ENCODE measurements at places on chromosomes 6 and 20.
A peak's percentile ranks its signal among the peaks of the same experiment; 100 is the strongest.

DNA sequence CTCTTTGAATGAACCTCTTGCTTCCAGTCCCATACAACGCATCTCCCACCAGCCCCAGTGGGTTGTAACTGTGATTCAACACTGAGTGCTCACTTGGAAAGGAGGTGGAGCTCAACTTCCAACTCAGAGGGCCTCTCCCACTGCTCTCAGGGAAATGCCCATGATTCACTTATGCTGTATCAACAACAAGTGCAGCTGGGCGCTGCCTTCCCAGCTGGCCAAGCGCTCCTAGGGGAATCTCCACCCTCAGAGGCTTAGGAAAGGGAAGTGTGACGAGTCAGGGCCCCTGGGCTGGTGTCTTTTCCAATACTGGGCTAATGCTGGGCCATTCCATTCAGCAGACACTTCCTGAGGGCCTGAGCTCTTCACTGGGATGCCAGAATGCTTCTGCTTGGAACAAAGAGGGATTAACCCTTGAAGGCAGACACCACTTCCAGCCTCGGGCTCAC lies 8.1 kb upstream of the OCSTAMP start:
- DNase-seq, result peak; percentile 2

DNA sequence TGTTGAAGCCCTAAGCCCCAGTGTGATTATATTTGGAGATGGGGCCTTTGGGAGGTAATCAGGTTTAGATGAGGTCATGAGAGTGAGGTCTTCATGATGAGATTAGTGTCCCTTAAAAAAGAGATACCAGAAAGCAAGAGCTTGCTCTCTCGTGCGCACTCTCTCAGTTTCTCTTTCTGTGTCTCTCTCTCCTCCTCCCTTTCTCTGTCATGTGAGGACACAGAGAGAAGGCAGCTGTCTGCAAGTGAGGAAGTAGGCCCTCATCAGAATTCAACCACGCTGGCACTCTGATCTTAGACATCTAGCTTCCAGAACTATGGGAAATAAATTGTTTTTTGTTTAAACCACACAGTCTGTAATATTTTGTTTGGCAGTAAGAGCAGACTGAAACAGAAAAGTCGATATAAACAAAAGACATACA lies 180.5 kb downstream of the IBTK start:
- no peak for DNase-seq

DNA sequence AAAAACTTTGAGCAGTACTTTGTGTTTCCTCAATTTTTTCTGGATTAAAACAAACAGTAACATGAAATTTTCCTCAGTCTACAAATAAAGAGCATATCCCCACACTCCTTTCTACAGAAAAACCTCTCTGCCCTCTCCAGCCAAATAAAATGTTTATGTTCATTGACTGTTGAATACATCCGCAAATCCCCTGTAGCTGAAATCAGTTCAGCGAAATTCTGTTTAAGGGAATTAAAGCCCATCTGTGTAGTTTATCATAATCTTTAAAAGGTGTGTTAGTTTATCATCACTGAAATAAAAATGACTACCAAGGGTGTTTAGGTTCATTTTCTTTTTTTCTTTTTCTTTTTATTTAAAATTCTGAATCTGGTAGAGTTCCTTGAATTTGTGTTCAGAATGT lies 157.8 kb upstream of the RUNX2 start:
- DNase-seq, result no peak

DNA sequence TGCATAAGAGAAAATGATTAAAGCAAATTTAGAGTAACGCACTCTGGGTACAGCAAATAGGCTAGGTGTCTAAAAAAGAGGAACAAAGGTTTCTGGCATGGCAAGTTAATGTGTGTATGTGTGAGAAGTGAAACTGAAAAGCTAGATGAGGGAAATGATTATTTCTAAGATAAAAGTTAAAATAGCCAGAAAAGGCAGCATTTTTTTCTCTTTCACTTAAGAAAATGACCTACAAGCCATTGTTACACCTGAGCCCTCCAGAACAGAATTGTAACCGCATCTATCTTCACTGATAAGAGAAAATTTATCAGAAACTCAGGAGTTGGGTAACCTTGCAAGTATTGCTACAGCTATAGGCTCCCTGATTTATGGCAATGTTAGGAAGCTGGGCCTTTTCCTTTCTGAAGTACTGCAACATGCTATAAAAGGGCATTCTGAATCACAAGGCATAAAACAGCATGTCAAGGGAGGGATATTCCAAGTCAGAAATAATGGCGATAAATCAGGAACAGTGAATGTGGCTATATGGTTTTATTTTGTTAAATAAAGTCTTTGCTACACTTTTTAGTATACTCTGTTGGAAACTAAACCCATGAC lies 395.3 kb downstream of the TBC1D32 start:
- DNase-seq, result no peak

DNA sequence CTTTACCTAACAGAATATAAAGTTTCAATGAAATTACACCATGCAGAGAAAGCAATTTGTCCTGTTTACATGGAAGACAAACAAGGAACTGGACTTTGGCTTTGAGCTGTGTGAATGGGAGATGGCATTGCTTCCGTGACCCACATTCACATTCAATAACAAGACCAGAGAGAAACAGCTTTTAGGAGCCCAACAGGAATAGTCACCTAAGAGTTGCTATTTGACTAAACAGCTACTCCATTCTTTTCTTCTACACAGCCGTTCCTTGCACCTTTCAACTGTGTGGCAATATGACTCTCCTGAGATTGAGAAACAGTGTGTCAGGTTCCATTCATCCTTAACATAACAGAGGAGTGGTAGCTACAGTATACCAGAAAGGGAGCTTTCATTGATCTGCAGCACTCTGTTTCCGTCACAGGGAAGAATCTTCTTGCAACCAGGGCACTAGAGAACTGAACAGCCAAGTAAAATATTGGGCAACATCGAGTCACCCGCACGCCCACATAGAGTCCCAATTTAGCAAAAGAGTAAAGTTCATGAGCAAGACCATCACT lies 355.1 kb downstream of the HAO1 start:
- no peak for DNase-seq

DNA sequence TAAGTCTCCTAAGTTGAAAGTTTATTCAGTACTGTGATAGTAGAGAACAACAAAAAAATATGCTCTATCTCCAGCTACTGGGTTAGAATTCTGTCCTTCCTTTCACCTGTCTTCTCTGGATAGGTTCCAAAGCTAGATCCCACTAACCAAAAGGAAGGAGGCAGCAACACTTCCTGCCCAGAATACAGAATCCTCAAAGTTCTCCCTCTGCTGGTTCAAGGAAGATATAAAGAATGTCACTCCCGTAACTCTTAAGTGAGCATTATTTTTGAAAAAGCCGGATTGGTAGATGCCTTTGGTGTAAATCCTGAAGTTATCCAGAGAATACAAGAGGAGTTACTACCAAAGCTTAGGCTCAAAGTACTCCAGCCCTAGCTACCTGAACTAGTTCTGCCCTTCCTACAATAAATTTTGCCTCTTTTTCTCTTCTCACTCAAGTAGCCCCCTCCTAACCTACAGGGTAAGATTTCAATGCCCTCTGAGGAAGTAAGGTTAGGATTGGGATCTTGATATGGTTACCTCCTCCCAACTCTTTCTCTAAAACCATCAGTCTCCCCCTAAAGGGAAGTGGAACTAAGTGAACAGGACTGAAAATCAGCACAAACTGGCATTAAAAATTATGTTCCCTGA lies 26.0 kb upstream of the CRIP3 start:
- DNase-seq, result no peak

DNA sequence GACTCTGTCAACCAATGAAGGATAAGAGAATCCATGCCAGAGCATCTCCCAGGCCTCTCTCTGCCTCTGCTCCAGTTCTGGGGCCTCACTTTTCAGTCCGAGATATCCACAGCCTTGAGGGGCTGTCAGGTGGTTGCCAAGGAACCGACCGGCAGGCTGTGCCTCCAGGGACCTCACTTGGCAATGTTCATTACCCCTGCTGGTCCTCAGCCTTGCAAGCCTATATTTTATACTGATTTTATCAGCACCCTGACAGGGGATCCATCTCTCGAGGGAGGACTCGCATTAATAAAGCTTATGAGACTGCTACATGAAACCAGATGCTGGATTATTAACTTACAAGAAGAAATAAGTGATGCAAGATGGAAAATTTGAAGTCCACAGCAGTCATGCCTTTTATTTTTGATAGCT lies 39.9 kb downstream of the TMC2 start:
- DNase-seq, result no peak

- no peak for DNase-seq
These were observed 21.6 kb downstream of the NRSN1 start for GRCh38 chr6:24147511-24148153.

- DNase-seq, result no peak
These were observed 16.6 kb upstream of the TXLNB start for GRCh38 chr6:139308286-139308916.

GRCh38 chr20:17752459-17752858 lies 52.7 kb downstream of the BANF2 start:
- DNase-seq, result no peak

- DNase-seq, result no peak
These were observed 16.0 kb downstream of the UQCC1 start for GRCh38 chr20:35395728-35396127.

GRCh38 chr20:45370571-45371160 lies 7.5 kb downstream of the TP53TG5 start:
- no peak for DNase-seq

DNA sequence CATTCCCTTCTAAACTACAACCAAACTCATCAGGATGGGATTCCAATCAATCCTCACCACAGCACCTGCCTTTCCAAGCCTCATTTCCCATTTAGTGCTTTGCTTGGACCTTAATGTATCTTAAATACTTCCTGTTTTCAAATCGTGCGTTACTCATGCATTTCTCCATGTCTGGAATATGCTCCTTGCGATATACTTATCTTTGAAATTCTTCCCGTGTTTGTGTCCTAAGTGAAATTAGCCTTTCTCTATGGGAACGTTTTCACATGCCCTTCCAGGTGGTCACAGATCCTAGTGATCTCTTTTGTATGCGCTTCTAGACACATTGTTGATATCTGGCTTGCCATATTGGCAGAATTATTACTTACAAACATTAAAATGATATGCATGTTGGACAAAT lies 620.6 kb upstream of the AGPAT4 start:
- DNase-seq, result no peak

GRCh38 chr6:28772480-28773381 lies 151.1 kb downstream of the TRIM27 start:
- no peak for DNase-seq

- no peak for DNase-seq
These were observed 109.7 kb downstream of the FAM120B start for GRCh38 chr6:170416303-170416702.

DNA sequence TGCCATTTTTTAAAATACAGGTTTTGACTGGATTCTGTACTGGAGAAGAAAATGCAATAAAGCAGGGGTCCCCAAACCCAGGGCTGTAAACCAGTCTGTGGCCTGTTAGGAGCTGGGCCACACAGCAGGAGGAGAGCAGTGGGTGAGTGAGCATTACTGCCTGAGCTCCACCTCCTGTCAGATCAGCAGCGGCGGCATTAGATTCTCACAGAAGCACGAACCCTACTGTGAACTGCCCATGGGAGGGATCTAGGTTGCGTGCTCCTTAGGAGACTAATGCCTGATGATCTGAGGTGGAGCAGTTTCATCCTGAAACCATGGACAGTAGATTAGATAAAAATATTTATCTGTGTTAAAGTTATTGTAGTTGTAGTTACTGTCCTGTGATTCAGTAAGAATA lies 21.1 kb upstream of the FBXO9 start:
- DNase-seq, result no peak

DNA sequence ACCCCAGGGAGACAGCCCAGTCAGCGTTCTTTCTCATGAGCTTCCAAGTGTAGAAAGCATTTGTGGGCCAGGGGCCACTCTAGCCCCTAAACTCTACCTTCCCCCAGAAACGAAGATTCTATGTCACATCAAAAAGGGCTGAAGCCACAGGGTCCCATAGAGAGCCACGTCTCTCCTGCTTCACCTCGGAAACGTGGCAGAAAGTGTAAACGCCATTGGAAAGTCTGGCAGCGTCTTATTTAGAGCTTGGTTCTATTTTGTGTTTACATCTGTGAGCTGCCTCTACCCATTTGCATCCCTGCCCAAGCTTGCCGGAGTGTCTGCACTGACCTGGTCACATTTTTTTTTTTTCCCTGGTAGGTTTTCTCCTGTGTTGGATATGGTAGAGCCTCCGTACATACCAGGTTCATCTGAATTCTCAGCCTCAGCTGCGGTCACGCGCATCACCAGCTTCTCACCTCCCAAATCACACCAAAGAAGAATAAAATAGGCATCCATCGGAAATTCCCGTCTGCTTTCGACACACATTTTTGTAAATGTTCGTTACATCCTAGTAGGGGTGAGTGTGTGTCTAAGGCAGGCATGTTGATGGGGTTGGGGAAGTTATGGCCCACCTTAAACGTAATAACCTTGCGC lies 62.6 kb downstream of the NPEPL1 start:
- DNase-seq, result no peak

DNA sequence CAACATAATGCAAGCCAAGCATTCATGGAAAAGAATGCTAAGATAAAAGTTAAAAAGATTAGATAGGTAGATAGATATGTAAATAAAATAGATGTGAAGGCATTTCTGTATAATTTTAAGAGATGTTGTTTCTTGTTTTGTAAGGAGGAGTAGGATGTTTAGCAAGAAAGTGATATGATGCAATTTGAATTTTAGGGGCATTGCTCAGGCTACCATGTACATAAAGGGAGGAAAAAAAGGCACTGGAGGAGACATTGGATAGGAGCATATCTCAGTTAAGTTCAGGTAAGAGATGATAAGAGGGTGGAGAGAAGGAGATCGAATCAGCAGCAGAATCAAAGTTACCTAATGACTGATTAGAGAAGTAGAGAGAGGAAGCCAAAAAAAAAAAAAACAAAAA lies 194.7 kb downstream of the TENT5A start:
- no peak for DNase-seq

GRCh38 chr6:90044182-90044832 lies 150.0 kb downstream of the GJA10 start:
- DNase-seq, result no peak

- no peak for DNase-seq
These were observed 38.3 kb upstream of the CD2AP start for GRCh38 chr6:47439348-47439668.

- no peak for DNase-seq
These were observed 153.6 kb upstream of the SHLD1 start for GRCh38 chr20:5596401-5597193.

- DNase-seq, result no peak
These were observed 46.2 kb upstream of the RFPL4B start for GRCh38 chr6:112300896-112301295.

GRCh38 chr20:50346374-50347283 lies 156.0 kb downstream of the CEBPB start:
- DNase-seq, result peak; percentile 56

Data from NCI-H2107 (cell line).